ENCODE measurements at places on chromosomes 1 and 21. TPM values are rescaled to one million over a fixed set of nuclear protein-coding genes. Genes with fewer than 3 reads are reported as not detected.

OR6N2 gene
- total RNA-seq: not detected

LEMD1 gene
- not detected for total RNA-seq

GRCh38 chr1:221979444-221980032 is 237.6 kb upstream of the DUSP10 start:
- H3K27me3 ChIP-seq: peaks cover 12% of the 10 kb centered on the region
- DNase-seq: no peak
- no peak overlapping the region for H3K4me3 ChIP-seq
- H3K4me1 ChIP-seq: no peaks in the 10 kb centered on the region
- H3K27ac ChIP-seq: no peak overlapping the region

GRCh38 chr1:111015222-111015621 is 51.5 kb upstream of the LRIF1 start:
- no peak overlapping the region for H3K27ac ChIP-seq
- H3K27me3 ChIP-seq: no peaks in the 10 kb centered on the region
- H3K4me3 ChIP-seq: no peak overlapping the region
- no peaks in the 10 kb centered on the region for H3K36me3 ChIP-seq
- H3K4me1 ChIP-seq: no peaks in the 10 kb centered on the region
- no peak for DNase-seq

- peaks cover 9% of the 10 kb centered on the region for H3K4me1 ChIP-seq
- DNase-seq: no peak
- no peak overlapping the region for H3K4me3 ChIP-seq
- no peak overlapping the region for H3K27ac ChIP-seq
- no peaks in the 10 kb centered on the region for H3K36me3 ChIP-seq
Measured at GRCh38 chr1:16006552-16007485, 2.8 kb downstream of the SRARP start.

- H3K27me3 ChIP-seq: peaks cover 18% of the 10 kb centered on the region
- H3K36me3 ChIP-seq: no peaks in the 10 kb centered on the region
- no peak overlapping the region for H3K27ac ChIP-seq
- no peak for DNase-seq
Measured at GRCh38 chr1:23927097-23927496, 13.9 kb upstream of the CNR2 start.

GRCh38 chr1:43582162-43582566 is 51.5 kb downstream of the PTPRF start:
- peaks cover 21% of the 10 kb centered on the region for H3K4me1 ChIP-seq
- peaks cover 6% of the 10 kb centered on the region for H3K36me3 ChIP-seq
- DNase-seq: no peak
- H3K27me3 ChIP-seq: no peaks in the 10 kb centered on the region
- peak overlapping the region; percentile 72 for H3K27ac ChIP-seq

GRCh38 chr1:204255225-204255624 is 41.4 kb upstream of the GOLT1A start:
- no peak overlapping the region for H3K4me3 ChIP-seq
- H3K27me3 ChIP-seq: peaks cover 10% of the 10 kb centered on the region
- peaks cover 18% of the 10 kb centered on the region for H3K4me1 ChIP-seq
- no peak overlapping the region for H3K27ac ChIP-seq
- no peak for DNase-seq
